ENCODE measurements at places on chromosomes 5 and 9.

DNA sequence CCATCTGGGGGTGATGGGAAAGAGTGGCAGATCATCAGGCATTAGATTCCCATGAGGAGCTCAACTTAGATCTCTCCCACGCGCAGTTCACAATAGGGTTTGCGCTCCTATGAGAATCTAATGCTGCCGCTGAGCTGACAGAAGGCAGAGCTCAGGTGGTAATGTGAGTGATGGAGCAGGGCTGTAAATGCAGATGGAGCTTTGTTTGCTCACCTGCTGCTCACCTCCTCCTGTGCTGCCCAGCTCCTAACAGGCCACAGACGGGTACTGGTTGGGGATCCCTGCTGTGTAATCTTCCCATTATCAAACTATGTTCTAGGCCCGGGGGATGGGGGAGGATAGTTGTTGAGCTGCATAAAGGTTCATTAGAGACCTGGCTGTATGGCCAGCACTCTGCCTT lies 58.4 kb downstream of the UGCG start:
- DNase-seq: no peak

DNA sequence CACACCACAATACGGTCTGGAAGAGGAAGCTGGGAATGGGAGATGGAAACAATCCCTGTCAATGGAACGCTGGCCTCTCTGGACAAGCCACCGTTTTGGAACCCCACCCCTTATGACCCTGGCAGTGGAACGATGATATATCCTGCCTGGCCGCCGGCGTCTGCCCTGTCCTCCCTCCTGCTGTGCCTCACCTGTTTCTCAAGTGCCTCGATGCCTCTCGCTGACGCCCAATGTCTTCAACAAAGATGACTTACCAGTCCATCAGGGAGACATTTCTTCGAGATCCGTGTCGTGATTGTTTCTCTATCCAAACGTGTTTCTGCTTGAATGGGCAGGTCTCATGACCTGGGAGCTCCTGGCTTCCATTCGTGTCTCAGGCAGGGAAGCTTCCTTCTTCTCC lies 476.5 kb downstream of the SPATA31A7 start:
- no peak for DNase-seq

GRCh38 chr5:71932655-71933338 lies 174.5 kb upstream of the MAP1B start:
- DNase-seq: no peak

GRCh38 chr9:95551406-95551805 lies 34.6 kb upstream of the PTCH1 start:
- DNase-seq: no peak

- no peak for DNase-seq
These were observed 50.8 kb downstream of the CTSL start for GRCh38 chr9:87776481-87777379.

DNA sequence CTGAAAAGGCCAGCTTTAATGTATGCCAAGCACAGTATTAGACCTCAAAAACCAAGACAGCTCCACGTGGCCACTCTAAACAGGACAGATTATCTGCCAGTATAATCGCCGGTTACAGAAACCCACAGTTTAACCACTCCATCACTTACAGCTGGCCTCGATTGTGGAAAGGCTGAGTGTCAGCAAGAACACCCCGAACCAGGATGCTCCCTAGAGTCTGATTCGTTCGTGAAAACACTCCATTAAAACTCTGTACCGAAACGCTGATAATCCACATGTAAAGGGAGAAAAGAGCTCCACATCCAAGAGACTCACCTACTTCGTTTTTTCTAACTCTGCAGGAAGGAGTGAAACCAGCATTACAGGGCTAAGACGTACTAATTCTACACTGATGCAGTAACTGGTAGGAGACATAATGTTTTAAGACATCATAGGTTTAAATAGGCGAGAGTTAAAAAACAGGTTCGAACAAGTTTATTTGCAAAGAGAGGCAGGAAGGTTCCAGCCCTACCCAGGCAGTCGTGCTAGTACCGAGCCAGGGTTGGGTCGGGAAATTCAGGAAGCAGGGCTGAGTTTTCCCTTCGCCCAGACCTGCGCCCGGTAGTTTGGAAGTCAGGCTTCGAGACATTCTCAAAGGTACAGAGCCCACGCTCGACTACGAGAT lies 949 bp downstream of the SERINC5 start:
- DNase-seq: no peak

DNA sequence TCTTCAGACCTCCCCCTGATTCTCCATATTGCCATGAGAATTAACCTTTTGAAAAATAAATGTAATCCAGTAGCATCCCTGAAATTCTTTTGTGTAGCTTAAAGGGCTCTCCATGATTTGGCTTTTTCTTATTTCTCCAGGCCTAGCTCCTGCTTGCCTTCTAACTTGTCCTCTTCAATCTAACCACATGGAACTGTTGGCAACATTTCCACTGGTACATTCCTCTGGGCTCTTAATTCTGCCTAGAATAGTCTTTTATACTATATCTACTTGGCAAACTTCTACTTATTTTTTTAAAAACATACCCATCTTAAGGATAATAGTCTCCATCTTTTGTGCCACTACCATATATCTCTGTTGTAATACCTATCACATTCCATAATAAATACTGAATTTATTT lies 54.1 kb downstream of the GNG10 start:
- DNase-seq: no peak

DNA sequence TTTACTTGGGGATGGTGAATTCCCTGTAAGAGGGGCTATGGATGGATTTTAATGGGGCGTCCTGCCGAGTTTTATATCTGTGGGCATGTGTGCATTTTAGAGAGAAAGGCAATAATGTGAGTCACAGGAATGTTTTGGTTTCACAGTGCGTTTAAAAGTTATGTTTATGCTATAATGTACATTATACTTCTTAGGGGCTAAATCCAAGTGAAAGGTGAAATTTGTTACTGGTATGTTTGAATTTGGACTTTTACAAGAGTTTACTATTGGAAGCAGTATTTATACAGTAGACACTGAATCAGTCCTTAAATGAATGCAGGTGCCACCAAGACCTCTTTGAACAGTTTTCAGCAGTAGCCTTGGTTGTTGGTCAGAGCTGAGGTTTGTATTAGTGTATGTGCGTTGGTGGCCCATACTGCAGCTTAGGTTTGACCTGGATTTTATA lies 5.6 kb downstream of the JMY start:
- DNase-seq: no peak

DNA sequence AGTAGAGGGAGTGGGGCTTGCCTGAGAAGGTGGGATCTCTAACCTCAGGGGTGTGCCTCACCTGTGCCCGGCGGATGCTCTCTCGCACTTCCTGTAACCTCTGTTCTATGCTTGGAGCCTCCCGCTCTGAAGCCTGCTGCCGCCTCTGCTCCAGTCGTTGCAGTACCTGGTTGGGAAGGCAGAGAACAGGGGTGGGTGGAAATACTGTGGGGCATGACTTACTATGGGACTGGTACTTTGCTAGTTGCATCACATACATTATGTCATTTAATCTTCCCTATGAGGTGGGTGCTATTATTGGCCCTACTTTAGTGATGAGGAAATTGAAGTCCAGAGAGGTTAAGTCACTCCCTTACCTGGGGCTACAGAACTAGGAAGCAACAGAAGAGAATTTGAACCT lies 5.2 kb downstream of the FCHSD1 start:
- no peak for DNase-seq

- DNase-seq: no peak
These were observed 28.2 kb upstream of the NR4A3 start for GRCh38 chr9:99793528-99793927.

DNA sequence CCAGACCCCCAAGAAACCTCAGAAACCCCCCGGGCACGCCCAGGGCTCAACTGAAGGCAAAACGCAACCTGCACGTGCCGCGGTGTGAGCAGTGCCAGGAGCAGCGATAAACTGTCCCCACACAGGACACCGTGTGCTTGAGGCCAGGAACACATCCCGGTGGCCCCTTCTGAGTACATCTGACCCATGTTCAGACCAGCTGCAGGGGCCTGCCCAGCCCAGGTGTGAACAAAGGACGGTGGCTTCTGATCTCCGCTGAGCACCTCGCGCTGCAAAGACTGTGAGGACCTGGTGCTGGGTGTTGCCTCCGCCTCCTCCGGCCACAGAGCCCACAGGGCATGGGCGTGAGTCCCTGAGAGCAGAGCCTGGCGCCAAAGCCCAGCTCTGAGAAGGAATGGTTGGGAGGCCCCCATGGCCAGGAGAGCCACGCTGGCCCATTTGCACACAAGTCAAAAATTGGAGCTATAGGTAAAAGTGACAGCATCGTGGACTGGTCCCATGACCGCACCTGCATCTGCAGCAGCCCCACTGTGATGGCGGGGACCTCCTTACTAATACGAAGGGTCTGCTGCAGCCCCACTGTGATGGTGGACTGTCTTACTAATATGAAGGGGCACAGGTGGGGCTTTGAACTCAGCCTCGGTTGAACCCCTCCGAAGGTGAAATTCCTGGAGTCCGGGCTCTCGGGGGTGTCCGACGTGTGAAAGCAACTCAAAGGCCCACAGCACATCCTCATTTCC lies 31.5 kb downstream of the NDUFS6 start:
- DNase-seq: no peak

DNA sequence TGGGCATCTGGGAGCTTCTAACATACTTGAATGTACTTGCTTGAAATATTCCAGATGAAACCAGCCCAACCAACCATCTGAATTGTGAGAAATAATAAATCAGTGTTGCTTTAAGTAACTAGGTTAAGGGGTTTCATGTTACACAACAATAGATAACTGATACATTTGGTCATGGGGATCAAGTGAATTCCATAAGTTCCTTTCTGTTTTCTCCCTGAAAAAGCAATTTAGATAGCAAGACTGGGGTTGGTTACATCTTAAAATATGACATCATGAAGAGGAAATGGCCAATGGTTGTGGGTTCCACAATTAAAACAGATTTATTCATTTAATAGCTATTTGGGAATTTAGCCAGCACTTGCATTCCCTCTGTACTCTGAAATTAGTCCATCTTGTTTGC lies 559.7 kb downstream of the TLR4 start:
- DNase-seq: no peak

DNA sequence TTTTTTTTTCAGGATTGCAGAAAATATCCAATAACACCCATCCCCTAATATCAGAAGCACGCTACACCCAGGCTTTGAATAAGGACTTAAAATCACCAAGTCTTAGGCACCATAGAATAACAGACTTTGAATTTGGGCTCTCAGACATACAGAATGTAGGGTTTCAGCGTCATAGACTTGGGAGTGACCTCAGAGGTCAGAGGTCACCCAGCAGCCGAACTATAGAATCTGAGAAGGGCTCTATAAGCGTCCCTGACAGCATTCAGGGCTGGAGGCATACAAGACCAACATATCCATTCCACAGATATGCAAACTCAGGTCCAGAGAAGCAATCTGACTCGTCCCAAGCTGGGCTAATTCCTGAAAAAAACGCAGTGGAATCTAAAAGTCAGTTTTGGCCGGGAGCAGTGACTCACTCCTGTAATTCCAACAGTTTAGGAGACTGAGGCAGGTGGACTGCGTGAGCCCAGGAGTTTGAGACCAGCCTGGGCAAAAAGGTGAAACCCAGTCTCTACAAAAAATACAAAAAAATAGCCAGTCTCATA lies 34.7 kb downstream of the SLC6A7 start:
- DNase-seq: no peak

DNA sequence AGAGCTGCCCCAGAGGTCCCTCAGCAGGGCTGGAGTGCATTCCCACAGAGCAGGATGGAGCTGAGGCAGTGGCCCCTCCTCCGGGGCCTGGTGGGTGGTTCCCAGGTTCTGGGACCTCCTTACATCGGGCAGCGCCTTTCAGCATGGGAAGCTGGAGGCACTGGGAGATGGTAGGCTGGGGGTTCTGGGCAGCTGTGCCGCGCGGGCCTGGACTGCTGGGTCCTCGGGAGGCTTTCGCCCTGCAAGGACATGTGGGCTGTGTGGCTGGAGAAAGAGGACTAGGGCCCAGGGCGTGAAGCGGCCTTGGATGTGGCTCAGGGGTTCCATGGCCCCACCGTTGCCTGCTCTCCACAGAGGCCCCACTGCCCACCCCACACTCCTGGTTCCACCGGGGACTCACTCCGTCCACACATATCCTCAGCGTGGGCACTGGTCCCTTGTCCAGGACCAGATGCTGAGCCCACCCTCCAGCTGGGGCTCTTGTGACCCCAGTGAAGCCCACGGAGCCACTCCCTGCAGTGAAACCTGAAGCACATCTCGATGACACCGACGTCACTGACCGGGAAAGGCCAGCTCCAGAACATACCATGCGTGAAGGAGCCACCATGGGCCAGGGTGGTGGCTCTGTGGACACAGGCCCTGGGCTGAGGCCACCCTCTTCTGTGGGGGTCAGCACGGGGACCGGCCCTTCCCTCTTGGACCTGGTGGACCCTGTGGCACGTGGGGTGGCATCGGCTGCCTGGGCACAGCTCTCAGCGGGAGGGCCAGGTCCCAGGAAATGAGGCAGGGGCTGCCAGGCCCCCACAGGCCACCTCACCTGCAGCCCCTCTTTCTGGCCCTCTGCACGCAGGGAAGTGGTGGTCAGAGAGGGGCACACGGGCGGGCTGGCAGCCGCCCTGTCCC lies 31.5 kb upstream of the NKD2 start:
- no peak for DNase-seq

- no peak for DNase-seq
These were observed 22.3 kb upstream of the DAB2 start for GRCh38 chr5:39447059-39447458.

DNA sequence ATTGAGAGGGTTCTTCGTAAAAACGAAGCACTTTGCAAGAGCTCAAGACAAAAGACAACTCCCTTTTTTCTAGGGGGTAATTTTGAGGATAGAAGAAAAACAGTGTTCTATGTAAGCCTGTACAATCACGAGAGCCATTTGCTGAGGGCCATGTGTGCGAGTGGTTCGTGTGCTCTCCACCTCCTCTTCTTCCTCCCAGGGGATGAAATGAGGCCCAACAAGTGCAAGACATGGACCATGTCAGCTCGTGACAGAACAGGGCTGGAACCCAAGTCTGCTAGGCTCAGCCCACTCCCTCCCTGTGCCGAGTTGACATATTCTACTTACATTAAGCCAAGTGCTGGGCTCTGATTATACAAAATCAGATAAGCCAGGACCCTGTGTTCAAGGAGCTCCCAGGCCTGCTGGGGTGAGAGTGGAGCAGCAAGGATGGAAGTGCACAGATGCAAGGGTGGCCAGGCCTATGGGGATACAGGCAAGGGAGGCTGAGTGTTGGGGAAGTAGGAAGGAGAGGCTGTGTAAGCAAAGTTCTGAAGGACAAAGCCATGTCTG lies 97.9 kb upstream of the MSX2 start:
- no peak for DNase-seq

- no peak for DNase-seq
These were observed 301.3 kb upstream of the ADCY2 start for GRCh38 chr5:7094626-7095025.

DNA sequence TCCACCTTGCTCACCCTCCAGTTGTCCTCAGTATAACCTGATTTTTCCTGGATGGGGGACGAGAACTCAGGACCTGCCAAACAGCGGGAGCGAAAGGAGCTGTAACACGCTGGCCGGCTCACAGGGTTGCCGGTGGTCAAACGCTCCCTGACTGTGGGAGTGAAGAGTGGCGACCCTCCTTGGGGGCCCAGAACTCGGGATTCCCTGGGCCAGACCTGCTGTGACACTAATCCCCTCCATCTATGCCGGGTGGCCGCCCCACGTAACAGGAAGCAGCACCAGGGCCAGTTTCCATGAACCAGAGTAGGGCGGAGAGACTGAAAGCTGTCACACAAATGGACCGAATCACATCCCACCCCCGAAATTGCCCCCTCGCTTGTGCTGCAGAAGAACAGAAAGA lies 1809.2 kb upstream of the ACO1 start:
- no peak for DNase-seq

- DNase-seq: no peak
These were observed 278.9 kb downstream of the GADD45G start for GRCh38 chr9:89883401-89884341.

GRCh38 chr5:351921-352245 lies 30.4 kb downstream of the AHRR start:
- DNase-seq: no peak

GRCh38 chr5:135497971-135498636 lies 37.7 kb downstream of the NEUROG1 start:
- DNase-seq: no peak

Measured in T follicular helper cell (primary cell).